ENCODE measurements at places on chromosomes 6 and 20. TPM values are rescaled to one million over a fixed set of nuclear protein-coding genes. Genes with fewer than 3 reads are reported as not detected.

LY86 gene
- 1.5 TPM for total RNA-seq

GRCh38 chr20:14512839-14513238, 175.4 kb upstream of the FLRT3 start:
- DNase-seq, result no peak

DNA sequence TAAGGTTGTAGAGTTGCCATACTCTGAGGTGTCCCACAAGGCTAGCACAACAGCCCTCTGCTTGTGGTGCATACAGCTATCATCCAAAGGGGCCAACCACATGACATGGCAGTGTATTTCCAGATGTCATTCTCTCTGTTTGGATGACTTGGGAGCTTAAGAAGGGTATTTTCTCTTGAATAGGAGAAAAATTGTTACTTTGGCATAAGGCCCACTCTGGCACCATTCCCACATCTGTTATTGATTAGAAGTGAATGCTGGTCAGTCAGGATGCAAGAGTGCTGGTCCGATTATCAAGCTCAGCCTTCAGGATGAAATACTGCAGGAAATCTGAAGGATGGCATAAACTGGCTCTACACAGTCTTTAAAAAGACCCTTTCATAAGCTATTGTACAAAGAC, 83.6 kb upstream of the C20orf144 start:
- no peak for DNase-seq

GRCh38 chr6:38459291-38459690, 180.4 kb downstream of the BTBD9 start:
- no peak for DNase-seq

GRCh38 chr6:6583836-6584235, 4.7 kb upstream of the LY86 start:
- DNase-seq, result no peak

- no peak for DNase-seq
These were observed 19.5 kb downstream of the ANKRD60 start for GRCh38 chr20:58208944-58209343.

GRCh38 chr6:164195942-164196281, 781.4 kb downstream of the QKI start:
- no peak for DNase-seq

DNA sequence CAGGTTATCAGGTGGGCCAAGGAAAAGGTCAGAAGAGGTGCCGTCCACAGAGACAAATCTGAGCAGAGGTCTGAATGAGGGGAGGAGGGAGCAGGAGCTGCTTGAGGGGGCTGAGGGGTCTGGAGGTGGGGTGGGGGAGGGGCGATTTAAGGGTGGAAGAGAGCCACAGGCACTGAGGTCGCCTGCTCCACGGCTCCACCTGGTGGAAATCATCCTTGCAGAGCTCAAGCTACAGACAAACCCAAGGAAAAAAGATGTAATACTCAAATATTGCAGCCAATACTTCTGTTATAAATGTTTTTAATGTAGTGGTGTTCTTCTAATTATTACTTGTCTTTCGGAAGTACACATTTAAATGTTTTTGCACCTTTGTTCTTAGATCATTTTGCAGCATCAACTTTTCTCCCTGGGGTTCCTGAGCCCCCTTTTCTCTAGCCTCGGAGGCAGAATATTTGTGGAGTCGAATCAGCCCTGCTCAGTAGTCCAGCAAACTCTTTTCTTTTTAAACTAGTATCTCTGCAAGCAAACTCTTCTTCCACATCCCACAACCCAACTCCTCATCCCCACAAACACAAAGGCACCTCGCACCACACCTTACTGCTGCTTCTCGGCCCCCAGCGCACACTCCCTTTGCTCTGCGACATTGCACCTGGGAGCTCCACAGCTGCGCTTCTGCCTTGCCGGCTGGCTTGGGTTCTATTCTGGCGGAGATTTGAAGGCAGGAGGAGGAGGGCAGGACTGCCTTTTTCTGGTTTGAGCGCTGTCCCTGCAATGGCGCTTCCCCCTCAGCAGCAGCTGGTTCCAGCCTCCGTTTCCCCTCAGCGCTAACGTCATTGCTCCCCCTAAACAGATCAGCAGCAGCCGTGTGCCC, 51.0 kb upstream of the TFAP2A start:
- DNase-seq, result no peak

DNA sequence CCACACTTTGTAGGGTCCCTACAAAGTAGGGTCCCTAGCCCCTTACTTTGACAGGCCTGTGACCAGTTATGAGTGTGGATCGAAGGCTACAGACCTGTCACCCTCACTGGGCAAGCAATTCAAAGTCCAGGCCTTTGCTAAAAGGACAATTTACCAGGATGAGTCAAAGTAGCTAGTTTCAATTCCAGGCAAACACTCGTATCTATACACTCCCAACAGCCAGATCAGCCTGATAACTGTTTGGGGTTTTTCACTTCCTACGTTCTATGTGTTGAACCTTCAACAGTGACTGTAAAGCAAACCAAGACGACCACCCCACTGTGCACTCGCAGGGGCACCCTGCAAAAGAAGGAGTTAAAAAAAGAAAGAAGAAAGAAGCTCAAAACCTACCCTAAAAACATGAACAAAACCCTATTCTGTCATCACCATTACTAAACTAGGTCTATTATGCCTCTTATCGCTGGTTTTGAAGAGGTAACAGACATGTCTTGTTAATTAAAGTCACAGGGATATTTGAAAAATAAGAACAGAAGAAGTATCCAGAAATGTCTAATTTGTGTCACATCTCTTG, 3.2 kb downstream of the GFOD1 start:
- no peak for DNase-seq
